ENCODE measurements at places on chromosomes 5 and 9.

GRCh38 chr5:145938776-145939539 lies 2.6 kb downstream of the SH3RF2 start:
- DNase-seq = no peak

DNA sequence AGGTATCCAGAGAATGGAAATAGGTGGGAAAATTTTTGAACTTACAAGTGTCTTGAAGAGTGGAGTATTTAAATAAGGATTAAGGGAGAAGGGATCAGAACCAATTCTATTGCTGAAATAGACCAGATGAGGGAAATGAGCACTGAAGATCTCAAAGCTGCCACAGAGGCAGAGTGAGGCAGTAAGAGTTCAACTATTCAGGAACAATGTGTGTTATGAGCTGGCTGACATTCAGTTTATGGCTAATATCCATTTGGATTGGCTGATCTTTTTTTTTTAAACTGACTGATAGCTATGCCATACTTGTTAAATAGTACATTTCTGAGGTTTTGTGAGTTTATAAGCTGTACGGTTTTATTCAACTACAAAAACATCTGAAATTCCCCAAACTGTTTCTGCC lies 95.3 kb upstream of the GNA14 start:
- DNase-seq = no peak

DNA sequence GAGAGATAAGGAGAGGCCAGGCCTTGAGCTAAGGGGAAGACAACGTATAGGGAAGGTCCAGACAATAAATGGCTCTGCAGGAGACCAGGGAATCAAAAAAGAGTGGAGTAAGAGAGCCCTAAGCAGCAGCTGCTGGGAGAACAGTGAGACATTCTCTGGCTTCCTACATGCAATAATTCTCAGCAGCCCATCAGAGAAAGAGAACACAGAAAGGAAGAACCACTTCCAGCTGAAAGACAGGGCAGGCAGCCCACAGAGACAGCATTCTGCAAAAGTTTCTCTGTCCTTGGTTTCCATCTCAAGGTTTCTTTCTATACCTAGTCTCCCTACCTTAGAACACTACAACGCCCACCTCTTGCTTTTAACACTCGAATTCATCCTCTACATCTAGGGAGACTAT lies 189.9 kb downstream of the DEPDC1B start:
- DNase-seq = no peak

- no peak for DNase-seq
Observed at GRCh38 chr5:116374434-116374852, 200.2 kb downstream of the SEMA6A start.

DNA sequence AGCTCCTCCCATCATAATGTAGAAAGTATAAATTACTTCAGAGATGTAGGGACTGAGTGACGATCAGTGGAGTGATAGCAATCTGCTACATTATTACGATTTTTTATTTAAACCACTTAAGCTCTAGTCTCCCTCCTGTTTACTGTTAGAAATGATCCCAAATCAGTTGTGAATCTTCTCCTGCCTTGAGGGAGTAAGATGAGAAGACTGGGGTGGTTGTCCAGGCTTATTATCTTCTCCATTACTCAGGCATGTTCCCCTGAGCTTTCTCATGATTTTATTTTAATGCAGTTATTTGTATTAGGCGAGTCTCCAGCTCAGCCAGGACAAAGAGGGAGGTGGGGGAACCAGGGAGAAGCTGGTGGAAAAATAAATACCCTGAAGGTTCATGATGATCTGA lies 48.2 kb upstream of the CTNNA1 start:
- DNase-seq = no peak
